ENCODE measurements at places on chromosomes 13 and 19.
A peak's percentile ranks its signal among the peaks of the same experiment; 100 is the strongest.

GRCh38 chr19:29546583-29547190 lies 20.9 kb downstream of the VSTM2B start:
- no peak for DNase-seq

DNA sequence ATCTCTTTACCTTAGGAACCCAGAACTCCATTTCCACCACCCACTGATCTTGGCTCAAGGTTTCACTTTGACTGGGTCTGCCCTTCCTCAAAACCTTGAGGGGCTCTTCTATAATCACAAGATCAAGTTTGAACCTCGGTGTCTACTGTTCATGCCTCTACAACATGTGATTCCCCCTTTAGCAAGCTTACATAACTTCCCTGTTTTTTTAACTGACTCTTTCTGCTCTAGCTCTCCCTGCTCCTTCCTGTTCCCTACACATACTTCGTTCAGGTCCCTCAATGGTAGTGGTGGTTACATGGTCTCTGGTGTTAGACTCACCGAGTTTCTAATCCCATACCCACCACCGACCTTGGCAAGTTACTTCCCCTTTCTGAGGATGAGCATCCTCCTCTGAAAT lies 26.7 kb downstream of the CEACAM8 start:
- no peak for DNase-seq

DNA sequence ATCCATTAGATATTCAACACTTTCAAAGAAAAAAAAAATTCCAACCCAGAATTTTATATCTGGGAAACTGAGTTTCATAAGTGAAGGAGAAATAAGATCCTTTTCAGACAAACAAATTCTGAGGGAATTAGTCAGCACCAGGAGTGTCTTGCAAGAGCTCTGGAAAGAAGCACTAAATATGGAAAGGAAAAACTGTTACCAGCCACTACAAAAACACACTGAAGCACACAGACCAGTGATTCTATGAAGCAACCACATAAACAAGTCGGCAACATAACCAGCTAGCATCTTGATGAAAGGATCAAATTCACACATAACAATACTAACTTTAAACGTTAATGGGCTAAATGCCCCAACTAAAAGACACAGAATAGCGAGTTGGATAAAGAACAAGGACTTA lies 368.4 kb upstream of the MIR17HG start:
- no peak for DNase-seq

GRCh38 chr19:7522072-7522922 lies at the start of gene MCOLN1:
Gene MCOLN1, plus strand, starts transcription at chr19:7522624. Its CDS starts 127 bp downstream, at chr19:7522751.
- DNase-seq: peak; percentile 96

DNA sequence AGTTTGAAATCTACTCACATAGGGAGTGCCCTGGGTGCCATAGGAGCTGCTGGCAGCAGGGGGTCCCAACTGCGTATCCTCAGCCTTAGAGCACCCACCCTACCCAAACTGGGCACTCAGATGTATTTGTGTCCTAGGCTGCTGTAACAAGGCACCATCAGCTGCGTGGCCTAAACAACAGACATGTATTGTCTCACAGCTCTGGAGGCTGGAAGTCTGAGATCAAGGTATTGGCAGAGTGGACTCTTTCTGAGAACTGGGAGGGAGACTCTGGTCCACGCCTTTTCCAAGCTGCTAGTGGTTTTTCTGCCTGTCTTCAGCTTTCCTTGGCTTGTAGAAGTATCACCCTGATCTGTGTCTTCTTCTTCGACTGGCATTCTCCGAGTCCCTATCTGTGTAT lies 83.6 kb downstream of the FGF14 start:
- no peak for DNase-seq

GRCh38 chr13:103287659-103288058 lies 221.4 kb upstream of the SLC10A2 start:
- no peak for DNase-seq

DNA sequence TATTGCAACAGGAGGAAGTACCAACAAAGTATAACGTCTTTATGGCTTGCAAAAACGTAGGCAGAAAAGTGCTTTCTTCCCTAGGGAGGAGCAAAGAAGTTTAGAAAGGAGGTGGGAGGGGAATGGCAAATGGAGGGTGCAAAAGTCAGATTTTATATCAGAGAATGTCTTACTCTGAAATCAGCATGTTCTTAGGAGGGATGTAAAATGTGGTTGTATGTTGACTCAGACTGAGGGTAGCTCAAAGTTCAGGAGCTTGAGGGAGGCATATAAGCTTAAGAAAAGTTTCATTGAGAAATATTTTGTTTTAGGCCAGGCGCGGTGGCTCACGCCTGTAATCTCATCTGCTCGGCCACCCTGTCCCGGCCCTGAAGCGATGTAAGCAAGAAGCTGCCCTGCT lies 1.7 kb downstream of the ZNF90 start:
- DNase-seq: no peak

- peak; percentile 63 for DNase-seq
Measured at GRCh38 chr13:43908156-43909126, 28.7 kb downstream of the LACC1 start.

DNA sequence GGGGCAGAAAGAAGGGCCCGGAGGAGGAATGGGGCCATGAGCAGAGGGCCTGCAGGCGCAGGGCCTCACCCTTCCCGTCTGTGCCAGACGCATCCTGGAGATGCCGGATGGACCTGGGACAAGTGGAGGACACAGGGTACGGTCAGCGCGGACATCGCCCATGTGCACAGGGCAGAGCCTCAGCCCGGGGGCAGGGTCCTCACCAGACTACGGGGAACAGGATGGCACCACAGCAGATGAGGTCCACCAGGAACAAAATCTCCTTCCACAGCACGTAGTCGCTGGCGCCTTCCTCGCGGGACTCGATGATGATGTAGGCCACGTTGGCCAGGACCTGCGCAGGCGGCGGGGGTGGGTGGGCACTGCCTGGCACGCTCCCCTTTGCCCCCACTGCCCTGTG lies 5.6 kb downstream of the GPR108 start:
- DNase-seq: no peak

DNA sequence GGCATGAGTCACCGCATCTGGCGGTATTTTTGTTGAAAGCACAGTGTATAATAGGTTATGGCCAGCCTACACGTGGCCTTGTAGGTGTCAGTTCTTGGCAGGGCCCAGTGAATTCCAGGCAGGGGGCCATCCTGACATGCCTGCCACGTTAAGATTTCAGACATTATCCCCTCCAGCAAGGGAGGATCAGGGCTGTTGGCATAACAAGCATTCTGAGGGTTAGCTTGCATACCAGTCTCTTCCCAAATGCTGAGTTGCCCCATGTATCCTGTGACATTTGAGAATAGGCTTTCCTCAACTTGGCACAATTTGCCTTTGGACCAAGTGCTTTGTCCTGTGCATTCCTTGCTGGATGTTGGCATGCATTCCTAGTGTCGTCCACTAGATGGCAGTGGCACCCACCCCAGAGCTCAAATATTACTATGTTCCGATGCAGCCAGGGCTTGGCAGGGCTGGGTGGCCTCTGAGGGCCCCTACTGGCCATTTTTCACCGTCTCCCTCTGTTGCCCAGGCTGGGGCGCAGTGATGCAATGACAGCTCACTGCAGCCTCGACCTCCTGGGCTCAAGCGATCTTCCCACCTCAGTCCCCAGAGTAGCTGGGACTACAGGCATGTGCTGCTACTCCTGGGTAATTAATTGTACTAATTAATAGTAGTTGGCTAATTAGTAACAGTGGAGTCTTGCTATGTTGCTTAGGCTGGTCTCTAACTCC lies 31.2 kb downstream of the NLRP12 start:
- DNase-seq: peak; percentile 82

- no peak for DNase-seq
Measured at GRCh38 chr13:49610176-49610575, 18.1 kb upstream of the ARL11 start.

- DNase-seq: no peak
Measured at GRCh38 chr13:23934520-23934919, 37.2 kb upstream of the C1QTNF9B start.

DNA sequence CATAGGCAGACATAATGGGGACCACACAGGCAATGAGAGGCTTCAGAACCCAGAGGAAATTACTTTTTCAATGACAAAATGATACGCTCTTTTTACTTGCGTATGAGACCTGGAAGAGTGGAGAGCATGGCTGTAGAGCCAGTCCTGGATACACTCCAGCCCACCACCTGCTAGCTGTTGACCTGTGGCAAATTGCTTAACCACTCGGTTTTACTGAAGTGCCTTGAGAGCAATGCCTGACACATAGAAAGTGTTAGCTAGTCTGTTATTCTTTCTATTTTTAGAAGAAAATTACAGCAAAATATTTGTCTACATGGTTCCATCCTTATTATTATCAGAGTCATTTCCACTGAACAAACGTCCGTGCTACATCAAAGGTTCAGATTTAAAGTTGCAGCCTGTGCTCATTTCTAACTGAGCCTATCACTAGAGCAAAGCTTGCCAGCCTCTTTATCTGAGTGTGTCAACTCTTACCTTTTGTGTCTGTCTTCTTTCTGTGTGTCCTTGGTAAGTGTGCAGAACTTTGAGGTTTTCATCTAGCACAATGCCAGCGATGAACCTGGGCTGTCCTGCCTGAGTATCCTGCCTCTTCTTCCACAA lies 9.6 kb upstream of the GPR183 start:
- peak; percentile 65 for DNase-seq

DNA sequence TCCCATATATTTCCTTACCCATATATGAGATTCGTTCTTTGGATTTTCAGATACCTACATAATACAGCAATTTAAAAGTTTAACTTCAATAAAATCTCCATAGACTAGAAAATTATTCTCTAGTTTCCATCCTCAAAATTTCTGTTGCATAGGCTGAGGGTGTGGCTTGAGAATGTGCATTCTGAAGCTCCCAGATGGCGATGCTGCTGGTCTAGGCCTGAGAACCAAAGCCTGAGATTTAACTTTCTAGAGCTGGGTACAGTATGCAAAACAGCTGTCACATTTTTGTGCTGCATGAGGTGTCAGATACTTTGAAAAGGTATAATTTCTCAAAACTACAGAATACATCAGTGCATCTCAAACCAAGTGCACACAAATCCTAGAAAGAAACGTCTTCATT lies 42.7 kb downstream of the MPHOSPH8 start:
- no peak for DNase-seq

DNA sequence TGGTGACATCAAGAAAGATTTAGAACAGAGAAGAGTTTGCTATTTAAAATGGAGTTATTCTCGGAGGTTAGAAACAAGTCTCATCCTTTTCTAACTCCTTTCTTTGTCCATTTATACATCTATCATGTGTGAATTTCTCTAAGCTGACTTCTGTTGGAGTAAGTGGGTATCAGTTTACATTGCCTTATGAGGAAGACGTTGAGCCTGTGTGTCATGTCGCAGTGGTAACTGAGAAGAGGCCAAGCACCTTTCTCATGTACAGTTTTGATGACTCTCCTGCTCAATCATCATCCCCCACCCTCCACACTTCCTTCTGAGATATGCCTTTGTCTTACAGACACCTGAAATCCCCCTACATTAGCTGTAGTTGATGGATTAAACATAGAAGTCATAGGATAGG lies 624.8 kb downstream of the LIG4 start:
- no peak for DNase-seq

DNA sequence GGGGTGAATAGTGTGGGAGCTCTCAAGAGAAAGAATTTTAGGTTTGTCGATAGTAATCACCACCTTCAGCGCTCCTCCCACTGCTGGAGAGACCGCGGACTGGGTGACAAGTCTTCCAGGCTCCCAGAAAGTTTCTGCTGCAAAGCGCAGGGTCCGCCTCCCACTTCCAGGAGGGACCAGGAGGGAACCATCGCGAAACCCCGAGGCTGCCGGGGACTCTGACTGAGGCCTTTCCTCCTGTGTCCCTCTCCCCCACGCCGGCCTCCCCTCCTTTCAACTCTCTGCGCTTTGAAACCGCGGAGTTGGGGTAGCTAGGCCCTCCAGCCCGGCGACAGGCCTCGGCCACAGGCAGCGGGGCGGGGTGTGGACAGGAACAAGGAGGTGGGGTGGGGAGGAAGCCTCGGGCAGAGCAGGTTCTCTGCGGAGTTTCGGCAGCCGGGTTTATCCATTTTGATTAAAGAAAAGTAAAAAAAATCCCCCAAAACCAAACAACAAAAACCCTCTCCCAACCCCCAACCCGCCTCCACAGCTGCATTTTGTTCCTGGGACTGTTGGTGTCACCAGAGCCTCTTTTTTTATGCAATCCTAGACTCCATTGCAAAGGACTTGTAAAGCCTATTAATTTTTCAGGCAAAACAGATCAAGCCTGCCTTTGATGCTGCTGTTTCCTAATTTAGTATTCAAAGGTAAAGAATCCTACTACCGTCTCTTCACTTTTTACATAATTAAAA lies 157.2 kb downstream of the TM9SF2 start:
- peak; percentile 91 for DNase-seq

- no peak for DNase-seq
Measured at GRCh38 chr13:108363666-108364065, 94.1 kb downstream of the TNFSF13B start.

GRCh38 chr13:99432609-99433542 lies 68.4 kb upstream of the TM9SF2 start:
- DNase-seq: no peak

DNA sequence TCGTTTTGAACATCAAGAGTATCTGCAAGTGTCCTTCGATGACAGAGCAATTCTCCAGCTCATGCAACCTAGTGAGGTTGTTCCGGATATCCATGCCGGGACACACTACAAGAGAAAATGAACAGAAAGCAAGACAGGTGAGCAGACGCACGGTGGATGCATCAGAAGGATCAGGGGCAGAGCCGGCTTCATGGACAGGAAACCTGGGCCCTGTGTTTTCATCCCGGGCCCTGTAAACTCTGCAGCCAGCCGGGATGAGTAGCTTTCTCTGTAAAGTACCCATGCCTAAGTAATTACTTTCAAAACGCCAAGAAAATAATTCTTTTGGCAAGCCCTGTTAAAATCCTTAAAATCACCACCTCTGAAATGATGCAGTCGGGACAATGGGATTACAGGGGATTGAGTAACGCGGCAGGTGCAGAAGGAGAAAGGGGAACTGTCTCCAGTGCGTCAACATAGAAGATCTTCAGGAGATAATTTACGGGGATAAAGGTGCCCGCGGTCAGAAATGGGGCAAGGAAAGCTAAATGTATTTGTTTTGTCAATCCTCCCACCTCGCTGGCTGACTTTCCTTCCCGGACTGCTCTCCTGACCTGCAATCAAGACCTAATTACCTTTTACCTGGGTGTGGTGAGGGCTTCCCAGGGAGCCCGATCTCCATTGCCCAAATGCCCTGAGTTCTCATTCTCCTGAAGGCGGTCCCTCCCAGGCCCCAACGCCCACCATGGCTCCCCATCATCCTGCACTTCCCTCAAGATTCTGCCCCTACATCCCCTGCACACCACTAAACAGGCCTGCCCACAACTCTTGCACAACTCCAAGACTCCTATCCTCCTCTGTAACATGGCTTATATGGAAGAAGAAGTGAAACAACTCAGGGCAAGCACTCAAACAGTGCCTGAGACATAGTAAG lies 26.2 kb downstream of the INSR start:
- no peak for DNase-seq

GRCh38 chr13:29716493-29716892 lies 121.0 kb upstream of the SLC7A1 start:
- no peak for DNase-seq

GRCh38 chr13:27088619-27089018 lies 83.0 kb downstream of the USP12 start:
- DNase-seq: peak; percentile 43

GRCh38 chr13:99975626-99976025 lies 4.1 kb upstream of the ZIC5 start:
- no peak for DNase-seq

Measured in G401 (cell line).